ENCODE measurements at places on chromosomes 3 and 15.

GRCh38 chr3:178518660-178519396 is 17.4 kb upstream of the KCNMB2 start:
- DNase-seq: no peak

- DNase-seq: no peak
Measured at GRCh38 chr15:94674296-94674695, 442.9 kb downstream of the MCTP2 start.

DNA sequence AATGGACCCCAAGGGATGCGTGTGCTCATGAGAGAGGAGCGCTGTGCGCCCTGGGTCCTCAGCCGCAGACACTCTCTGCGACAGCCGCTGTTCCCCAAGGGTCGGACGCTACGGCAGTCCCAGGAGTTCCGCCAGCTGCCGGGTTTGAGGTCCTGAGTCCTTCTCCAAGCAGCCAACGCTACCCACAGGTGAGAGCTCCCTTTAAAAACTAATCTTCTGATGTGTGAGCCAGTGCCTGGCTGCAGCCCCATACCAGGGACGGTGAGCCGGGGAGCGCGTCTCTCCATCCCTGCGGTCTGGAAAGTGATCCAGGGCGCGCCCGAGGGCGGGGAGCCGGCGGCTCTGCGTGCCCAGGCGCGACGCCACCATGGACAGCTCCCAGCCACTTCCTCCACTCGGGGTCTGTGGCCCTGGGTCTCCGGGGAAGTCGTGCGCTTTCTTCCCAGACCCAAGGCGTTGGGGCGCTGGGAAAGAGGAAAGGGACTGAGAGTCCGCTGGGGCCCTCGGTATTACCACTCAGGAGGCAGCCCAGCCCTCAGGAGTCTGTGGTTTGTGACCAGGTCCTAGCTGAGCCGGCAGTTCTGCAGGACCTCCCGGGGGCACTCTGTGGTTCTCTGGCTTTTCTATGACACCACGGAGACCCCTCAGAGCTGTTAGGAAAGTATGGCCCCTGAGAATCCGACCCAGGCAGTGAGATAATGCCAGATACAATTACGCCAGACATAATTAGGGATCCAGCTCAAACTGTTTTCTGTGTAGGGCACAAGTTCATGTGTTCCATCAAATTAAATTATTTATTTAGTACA is 1.4 kb downstream of the CEMIP start:
- DNase-seq: no peak

DNA sequence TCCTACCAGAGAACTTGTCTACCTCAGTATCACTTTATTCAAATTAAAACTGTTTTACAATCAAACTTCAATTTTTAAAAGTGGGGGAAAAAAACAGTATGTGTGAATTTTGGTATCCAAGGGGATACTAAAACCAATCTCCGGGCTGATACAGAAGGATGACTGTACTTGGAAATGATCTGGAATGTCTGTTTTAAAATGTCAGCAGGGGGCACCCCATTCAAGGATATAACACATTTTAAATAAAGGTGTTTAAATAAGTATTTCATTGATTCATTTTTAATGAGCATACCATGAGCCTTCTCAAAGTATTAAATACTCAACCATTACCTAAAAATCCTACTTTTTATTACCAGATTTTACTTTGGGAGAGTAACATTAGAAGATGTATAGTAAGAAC is 67.9 kb downstream of the ULK4 start:
- no peak for DNase-seq

DNA sequence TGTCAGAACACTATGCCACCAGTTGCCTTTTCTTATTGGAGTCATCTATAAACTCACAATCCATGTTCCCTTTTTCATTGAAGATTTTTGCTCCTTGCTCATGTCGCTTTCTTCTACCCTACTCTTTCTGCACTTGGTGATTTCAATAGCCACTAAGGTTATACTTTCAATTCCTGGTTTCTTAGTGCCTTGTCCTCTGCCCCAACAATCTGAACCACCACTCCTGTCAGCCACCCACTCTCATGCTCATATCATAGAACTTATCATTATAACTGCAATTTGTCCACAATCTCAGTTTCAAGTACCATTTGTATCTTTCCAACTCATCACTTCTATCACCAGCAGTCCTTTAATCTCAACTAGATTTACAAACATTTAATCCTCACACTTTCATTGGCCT is 10.0 kb upstream of the GRAMD1C start:
- no peak for DNase-seq
